ENCODE measurements at places on chromosomes 5 and 9. TPM values are rescaled to one million over a fixed set of nuclear protein-coding genes. Genes with fewer than 3 reads are reported as not detected.

GRCh38 chr5:176810081-176810597 is at the start of gene UNC5A:
Gene UNC5A, plus strand, starts transcription at chr5:176810559. Its CDS starts 192 bp downstream, at chr5:176810751.
- peak; percentile 90 for DNase-seq

DNA sequence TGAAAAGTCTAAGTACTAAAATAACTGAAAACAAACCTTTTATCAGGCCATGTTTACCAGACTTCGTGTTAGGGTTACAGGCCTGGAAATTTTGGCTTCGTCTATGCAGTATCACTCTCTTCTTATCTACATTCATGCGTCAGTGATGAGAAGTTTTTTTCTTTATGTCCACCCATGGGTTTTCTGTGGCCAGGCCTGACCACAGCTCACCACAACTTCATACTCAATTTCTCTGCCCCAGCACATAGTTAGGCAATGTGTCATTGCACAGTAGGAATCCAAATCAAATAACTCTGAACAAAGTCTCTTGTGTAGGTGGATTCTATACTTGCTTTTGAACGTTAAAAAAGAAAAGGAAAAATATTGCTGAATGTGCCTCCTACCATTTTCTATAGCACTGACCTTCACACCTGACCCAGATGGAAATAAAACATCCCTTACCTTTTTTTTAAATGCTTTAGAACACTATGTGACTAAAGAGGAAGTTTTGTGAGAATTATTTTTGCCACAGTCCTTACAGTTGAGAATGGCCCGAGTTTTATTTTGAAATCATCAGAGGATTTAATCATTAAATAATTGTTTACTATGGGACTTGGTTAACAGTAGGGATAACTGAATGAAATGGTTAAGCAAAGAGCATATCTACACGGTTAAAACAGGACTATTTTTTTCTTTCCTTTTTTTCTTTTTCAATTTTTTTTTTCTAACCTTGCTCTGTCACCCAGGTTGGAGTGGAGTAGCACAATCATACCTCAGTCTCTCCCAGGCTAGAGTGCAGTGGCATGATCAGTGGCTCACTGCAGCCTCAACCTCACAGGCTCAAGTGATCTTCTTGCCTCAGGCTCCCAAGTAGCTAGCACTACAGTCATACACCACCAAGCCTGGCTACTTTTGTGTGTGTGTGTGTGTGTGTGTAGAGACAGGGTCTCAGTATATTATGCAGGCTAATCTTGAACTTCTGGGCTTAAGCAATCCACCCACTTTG is 1247.0 kb upstream of the ACO1 start:
- DNase-seq = peak; percentile 46

DNA sequence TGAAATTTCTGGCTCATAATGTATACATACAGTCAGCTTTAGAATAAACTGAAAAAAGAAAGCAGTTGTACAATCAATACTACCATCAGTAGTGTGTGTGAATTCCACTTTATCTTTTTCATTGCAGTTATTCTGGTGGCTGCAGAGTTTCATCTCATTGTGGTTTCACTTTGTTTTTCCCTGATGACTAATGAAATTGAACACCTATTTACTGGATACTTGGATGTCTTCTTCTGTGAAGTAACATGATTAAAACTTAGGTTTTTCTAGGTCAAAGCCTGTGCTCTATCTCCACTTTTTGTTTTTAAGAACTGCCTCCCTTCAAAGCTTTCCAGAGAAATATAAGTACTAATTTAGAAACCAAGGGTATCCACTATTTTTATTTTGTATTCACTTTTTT is 174.3 kb downstream of the TRPM3 start:
- DNase-seq = no peak

DNA sequence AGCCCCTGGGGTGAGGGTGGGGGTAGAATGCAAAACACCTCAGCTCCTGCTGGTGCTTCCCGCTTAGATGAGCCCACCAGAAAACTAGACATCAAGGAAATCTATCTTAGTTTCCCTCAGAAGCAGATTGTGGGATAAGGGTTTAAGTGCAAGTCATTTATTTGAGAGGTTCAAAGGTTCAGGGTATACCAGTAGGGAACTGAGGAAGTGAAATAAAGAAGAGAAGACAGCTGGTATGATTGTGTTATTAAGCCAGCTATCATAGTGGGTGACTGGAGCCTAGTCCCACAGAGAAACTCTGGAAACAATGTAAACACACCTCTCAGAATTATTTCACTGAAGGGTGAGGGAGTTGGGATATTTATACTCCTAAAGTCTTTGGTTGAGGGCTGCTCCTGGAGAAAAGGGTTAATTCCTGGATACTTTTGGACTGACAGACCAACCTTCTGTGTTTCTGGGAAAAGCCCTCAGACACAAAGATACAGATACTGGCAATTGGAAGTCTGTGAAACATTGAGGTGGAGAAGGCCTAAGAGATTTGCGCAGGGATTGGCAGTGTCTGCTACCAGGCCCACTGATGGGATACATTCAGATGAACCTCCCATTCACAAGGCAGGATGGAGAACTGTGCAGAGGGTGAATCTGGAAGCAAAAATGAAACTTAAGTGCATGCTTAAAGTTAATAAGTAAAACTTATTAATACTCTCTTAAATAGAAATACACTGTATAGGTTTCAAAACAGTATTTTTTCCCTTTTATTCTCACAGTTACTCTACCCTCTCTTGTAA is 6.4 kb upstream of the DCTN4 start:
- no peak for DNase-seq

DNA sequence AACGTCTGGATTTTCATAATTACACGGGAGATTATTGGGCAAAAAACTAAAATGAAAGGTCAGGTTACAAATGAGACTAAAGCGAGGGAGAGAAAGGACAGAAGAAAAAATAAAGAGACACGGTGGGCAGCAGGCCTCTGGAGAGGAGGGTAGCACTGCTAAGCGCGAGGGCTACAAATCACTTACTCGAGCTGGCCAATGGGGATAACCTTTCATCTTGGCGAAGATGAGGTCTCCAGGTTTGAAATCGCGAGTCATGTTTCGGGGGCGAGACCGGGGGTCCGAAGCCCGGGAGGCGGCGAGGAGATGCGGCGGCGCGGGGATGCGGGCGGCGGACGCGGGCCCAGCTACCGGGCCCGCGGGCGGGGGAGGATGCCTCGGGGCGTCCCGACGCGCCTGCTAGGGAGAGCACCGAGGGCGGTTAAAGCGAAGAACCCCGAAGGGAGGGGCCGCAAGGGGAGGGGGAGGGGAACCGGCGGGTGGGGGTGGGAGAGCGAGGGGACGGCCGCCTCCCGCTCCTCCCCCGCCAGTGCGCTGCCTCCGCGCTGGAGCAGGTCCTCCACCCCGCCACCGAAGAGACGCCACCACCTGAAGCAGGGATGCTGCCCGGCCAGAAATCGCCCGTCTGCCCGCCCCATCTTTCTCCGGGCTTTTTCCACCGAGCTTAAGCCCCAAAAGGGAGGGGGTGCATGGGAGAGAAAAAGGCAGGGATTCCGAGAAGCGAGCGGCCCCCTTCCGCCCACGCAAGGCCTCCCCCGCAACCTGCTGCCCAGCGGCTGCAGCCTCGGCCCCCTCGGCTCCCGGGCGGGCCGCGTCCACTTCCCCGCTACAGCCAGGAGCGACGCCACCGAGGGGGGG is 610 bp downstream of the PSIP1 start:
- DNase-seq = peak; percentile 17

GRCh38 chr9:130128251-130128650 is 44.0 kb upstream of the NCS1 start:
- DNase-seq = no peak

DNA sequence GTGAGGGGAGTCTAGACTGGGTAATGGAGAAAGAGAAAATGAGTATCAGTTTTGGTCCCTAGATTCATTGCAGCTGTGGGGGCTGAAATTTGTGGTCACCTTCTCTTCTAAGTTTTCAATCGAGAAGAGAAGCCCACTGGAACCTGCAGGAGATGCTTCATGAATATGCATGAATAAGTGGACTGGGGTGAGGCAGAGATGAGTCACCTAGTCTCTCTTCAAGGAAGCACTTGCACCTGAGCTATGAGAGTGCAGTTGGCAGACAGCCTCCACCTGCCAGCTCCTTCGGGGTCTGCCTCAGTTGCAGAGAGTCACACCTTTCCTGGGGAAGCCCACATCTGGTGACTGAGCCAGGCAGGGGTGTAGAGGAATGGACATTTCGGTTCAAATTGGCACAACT is 69.1 kb downstream of the ZNF366 start:
- DNase-seq = peak; percentile 10

DNA sequence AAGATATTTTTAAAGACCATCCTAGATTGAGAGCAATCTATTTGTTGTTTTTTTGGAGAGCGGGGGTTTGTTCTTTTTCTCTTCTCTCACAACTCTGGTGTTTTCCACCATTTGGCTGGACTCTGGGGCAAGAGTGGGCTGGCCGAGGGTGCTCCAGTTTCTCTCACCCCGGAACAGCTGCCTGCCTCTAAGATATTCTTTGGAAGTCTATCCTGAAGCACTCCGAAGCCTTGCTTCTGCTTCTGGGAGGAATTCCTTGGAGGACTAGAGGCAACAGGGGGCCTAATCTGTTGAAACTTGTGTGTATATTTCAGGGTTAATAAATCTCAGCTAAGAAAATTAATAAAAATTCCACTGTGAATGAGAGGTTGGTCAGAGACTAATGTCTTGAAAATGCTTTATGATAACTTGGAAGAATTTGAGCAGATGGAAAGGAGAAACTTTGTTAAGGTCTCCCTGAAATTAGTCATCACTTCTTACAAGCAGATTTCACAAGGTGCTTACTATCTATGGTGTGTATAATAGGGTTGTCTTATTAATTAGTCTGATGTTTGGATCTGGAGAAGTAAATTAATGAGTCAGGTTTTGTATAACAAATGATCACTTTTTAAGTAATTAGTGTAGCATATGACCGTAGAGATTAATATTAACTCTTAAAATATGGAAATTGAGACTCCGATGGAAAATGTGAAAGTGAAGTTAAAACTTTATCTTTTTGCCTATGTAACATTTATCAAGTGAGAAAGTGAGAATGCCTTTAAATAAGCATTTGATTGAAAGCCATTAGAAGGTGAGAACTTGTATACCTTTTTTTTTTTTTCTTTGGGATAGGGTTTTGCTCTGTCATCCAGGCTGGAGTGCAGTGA is 4.0 kb downstream of the MAN2A1 start:
- no peak for DNase-seq

GRCh38 chr5:132055441-132055807 is 5.0 kb upstream of the IL3 start:
- DNase-seq = no peak

EXOSC2 gene
- 42.9 TPM for total RNA-seq

DNA sequence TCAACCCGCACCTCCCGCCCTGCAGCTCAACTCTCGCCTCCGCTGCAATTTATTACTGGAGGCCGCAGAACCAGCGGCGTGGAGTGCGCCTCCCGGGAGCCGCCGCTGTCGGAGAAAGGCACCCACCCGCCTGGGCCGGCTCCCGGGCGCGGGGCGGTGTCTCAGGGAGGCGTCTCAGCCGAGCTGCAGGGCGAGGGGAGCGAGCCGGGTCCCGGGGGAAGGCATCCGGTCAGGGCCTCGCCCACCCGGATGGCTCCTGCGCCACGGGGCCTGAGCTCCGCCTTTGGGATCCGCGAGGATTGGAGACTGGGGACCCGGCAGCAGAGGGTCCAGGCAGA is 32.9 kb downstream of the TSPAN17 start:
- DNase-seq = no peak

GRCh38 chr5:107796797-107797196 is 126.1 kb upstream of the EFNA5 start:
- no peak for DNase-seq

SHC3 gene
- 2.3 TPM for total RNA-seq

HTR1A gene
- total RNA-seq = not detected

- DNase-seq = no peak
These were observed 20.9 kb downstream of the FAM13B start for GRCh38 chr5:138011991-138012390.

DNA sequence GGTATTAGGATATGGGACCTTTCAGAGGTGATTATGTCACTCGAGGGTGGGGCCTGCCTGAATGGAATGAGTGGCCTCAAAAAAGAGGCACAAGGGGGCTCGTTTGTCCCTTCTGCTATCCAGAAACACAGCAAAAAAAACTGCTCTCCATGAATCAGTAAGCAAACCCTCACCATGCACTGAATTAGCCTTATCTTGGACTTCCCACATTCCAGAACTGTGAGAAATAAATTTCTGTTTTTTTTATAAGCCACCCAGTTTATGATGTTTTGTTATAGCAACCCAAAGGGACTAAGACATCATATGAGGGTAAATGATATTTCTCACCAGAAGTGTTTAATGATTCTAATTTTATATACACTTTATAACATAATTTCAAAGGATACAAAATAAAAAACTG is 476.6 kb upstream of the EDIL3 start:
- DNase-seq = no peak

GRCh38 chr5:131400585-131400984 is 136.7 kb downstream of the CDC42SE2 start:
- DNase-seq = no peak

Measured in Calu3 (cell line).